ENCODE measurements at places on chromosomes 6 and 20.
A peak's percentile ranks its signal among the peaks of the same experiment; 100 is the strongest.

GRCh38 chr6:135985471-135985870 is 134.0 kb downstream of the PDE7B start:
- no peak for DNase-seq

DNA sequence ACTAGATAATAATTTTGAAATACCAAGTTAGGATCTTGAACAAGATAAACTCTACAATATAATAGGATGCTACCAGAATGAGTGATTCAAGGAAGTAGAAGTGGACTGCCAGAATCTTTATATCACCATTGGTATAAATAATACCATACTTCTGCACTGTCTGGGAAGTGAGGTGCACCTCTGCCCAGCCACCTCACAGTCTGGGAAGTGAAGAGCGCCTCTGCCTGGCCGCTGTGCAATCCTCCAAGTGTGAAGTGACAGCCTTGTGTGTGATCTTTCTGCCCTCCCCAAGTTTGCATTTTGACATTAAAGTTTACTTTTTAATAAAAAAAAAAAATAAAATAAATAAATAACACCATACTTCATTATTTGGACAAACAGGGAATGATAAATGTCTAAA is 18.8 kb downstream of the LATS1 start:
- DNase-seq = no peak

- no peak for DNase-seq
These were observed 423.7 kb upstream of the MARCKS start for GRCh38 chr6:113433335-113433991.

DNA sequence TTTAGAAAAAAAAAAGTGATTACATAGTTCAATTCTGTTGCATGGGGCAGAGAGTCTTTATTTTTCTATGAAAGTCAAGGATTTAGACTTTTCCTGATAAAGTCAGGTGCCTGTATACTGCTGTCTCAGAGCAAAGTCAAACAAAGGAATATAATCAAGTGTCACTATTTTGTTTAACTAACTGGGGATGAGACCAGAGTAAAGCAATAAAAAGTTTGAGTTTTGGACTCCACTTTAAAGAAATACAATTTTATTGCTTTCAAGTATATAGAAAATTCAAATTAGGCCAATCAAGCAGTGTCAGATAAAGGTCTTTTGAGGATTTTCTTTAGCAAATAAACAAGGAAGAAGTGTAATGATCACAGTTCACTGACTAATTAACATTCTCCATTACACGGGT is 48.7 kb upstream of the MYLIP start:
- no peak for DNase-seq

- DNase-seq = no peak
These were observed 94.5 kb downstream of the PTPRK start for GRCh38 chr6:128425856-128426255.

GRCh38 chr20:51043811-51044210 is 20.9 kb upstream of the KCNG1 start:
- DNase-seq = no peak

GRCh38 chr6:42520786-42521607 is 42.8 kb upstream of the UBR2 start:
- DNase-seq = no peak

DNA sequence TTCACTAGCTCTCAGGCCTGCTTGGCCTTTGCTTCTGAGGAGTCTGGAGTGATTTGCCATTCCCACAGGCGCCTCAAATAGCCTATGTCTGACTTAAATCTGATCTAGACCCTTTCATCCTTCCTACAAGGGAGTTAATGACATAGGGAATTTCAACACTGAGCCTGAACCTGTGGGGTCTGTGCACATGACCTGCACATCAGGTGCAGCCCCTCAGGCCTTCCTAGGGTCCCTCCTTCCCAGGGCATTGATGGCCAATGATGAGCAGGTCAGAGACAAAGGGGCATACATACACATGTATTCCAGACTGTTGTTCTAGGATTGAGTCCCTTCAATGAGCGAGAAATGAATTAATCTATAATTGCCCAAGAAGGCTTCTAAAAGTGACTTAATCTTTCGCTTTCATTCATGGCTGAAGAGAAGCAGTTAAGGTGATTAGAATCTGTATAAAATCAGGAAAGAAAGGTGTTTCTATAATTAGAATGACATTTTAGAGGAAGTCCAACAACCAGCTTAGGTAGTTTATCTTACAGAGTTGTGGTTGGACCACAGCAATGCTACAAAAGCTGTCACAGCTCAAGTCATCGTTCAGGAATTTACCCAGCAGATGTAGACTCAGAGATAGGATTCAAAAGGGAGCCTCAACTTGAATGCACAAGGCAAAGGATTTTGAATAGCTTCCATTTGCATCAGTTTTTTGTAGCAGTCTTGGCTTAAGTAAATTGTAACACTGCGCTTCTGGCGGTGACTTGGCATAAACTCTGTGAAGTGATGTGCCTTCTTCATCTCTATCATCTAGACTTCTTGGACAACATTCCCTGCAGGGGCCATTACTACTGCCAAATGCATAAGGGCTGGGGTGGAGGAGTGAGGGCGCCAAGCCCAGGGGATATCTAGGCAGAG is 27.0 kb upstream of the TBC1D7 start:
- DNase-seq = no peak

GRCh38 chr20:53085720-53086119 is 113.6 kb downstream of the TSHZ2 start:
- DNase-seq = no peak

GRCh38 chr6:113104951-113105350 is 752.2 kb upstream of the MARCKS start:
- no peak for DNase-seq

DNA sequence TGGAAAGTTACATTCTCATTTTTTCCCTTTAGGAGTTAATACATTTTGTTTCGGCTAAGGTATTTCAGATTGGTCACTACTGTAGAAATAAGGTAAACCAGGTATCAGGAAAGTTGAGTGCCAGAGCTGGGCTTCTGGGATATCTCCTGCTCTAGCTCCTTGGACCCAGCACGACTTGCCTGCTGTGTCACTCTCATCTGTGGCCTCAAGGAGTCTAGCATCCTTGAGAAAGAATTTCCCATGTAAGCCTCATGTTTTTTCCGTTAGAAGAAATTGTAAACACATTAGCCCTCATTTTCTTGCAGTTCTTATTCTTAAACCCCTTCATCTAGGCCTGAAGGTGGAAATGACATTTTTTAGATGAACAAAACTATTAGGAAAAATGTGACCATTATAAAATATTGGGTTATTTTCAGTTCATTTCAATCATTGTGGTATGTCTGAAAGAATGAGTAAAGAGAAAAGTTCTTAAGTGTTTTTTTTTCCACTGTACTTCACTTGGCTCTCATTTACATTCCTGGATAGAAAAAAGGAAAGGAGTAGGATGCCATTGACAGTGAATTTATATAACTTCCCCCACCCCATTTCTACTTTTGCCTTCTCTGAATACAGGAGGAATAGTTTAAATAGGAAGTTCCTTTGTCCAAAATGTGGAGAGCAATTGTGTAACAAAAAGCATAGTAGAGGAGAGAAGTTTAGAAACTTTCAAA is 46.7 kb downstream of the CD2AP start:
- no peak for DNase-seq

- peak; percentile 32 for DNase-seq
These were observed 94.1 kb downstream of the TMEM242 start for GRCh38 chr6:157229132-157229618.

- no peak for DNase-seq
These were observed 35.2 kb downstream of the JPH2 start for GRCh38 chr20:44151621-44152416.

- no peak for DNase-seq
These were observed 36.6 kb downstream of the NSFL1C start for GRCh38 chr20:1430004-1430451.

Data from NCI-H2081 (cell line).